ENCODE measurements at places on chromosomes 5 and 9. TPM values are rescaled to one million over a fixed set of nuclear protein-coding genes. Genes with fewer than 3 reads are reported as not detected.

EGFL7 gene
- total RNA-seq: 38.6 TPM

ANKRD18A gene
- 9.9 TPM for total RNA-seq

PCDHGA4 gene
- 0.13 TPM for total RNA-seq

HRCT1 gene
- 0.34 TPM for total RNA-seq

FGF18 gene
- total RNA-seq: 3.2 TPM

PCDHA13 gene
- total RNA-seq: 0.03 TPM
